Chondrocyte (in vitro differentiated cells): ENCODE measurements at places on chromosomes 6 and 20. TPM values are rescaled to one million over a fixed set of nuclear protein-coding genes. Genes with fewer than 3 reads are reported as not detected.

- no peak for DNase-seq
These were observed 43.9 kb downstream of the PLCB4 start for GRCh38 chr20:9112541-9113515.

- no peak for DNase-seq
These were observed 45.8 kb downstream of the DLGAP4 start for GRCh38 chr20:36351937-36352336.

DNA sequence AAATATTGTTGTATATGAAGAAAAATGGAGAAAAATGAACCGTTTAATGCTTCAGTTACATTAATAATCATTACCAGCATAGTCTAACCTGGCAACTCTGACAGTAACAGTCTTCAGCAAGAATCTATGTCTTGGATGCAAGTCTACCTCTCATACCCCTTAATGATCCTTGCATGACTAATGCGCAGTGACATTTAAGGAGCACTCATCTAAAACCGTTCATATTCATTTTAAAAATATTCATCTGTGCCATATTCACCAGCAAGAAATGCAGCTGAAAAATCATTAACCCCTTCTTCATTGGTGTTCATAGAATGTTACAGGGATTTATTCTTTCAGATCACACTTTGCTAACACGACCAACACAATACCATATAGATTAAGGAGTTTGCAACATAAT is 227.2 kb upstream of the ASCC3 start:
- DNase-seq = no peak

- DNase-seq = no peak
These were observed 122.9 kb downstream of the IRF4 start for GRCh38 chr6:514396-514978.

The MYCT1 gene
- total RNA-seq = not detected in 3 replicates

The ERVFRD-1 gene
- not detected in 3 replicates for total RNA-seq

DNA sequence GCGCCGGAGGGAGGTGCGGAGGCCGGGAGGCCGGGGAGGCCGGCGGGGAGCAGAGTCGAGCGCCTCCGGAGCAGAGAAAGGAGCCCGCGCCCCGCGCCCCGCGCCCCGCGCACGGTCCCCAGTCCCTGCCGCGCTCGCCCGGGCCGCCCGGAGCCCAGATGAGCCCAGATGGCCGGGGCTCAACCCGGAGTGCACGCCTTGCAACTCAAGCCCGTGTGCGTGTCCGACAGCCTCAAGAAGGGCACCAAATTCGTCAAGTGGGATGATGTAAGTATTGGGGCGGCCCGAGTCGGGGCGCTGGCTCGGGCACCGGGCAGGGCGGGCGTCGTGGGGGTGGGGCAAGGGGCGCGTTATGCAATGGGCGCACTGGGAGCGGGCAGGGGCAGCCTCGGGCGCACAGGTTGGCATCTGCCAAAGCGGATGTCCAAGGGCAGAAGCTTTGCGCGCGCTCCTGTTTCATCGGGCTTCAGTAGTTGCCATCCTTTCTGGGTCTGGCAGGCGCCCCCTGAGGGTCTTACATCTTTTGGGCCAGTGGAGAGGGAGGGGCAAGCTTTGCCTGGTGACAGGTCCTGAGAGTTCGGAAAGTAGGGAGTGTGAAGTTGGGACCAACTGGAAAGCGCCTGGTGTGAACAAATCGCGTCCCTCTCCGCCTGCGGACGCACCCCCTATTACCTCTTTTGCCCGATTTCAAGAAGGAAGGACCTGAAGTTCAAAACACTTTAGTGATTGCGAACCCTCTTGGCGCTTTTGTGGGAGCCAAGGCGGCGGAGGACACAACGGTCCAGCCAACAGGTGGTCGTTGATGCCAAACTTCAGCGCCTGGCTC is 631 bp downstream of the PLCB1 start:
- peak; percentile 90 for DNase-seq

The C20orf141 gene
- total RNA-seq = not detected in 3 replicates

DNA sequence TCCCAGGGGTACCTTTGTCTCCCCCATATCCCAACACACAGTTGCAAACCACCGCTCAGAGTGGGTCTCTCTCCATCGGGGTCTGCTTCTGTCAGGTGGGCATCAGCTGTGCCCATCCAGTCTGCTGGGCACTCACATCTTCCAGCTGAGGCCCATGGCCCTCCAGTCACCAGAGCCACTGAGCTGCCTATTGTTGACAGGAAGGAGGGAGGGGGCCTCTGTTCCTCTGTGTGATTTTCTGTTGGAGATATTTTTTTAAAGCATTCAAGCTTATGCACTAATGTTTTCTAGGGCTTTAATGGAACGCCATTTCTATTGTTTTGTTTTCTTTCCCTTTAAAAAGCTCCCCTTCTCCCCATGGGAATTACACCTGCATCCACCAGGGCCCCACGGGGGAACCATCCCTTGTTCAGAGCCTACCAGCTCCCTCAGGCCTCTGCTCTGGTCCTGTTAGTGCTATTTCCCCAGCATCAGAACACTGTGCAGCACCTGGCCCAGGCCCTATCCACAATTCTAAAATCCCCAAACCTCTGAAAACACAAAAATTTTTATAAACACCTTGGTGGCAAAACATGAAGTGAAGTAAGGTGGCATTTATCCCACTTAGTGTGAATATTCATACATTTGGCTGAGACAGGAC is 326.2 kb downstream of the CD83 start:
- DNase-seq = no peak

DNA sequence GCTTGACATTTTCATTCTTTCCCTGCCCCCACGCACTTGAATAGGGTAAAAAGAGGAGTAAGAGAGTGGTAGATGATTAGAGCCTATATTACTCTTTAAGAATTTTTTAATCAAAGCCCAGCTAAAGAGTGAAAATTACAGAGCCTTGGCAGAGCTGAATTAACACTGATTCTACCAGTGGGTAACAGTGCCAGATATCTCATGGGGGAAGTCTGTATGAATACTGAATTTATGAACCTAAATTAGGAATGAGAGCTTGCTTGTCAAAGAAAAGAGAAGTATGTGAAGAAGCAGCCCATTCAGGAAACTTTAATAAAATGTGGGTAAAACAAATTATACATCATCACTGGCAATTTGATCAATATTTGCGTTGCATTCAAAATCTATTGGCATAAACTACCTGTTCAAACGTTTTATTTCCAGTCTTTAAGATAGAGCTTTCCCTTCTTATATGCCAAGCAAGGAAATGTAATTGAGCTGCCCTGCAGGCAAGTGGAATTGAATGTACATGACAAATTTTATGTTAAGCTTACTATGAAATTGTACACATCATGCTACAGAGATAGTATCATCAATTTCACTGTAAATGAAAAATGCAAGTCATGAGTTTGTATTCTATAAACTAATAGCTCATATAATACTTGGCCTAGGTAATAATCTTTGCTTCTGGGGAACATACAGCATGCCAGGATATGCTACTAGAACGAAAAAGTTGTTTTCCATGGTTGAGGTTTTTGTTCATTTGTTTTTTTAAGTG is 14.5 kb downstream of the SOBP start:
- DNase-seq = no peak

The BFSP1 gene
- 9.6 to 14.4 TPM (median 11.7 TPM) in 3 replicates for total RNA-seq

The SCRT2 gene
- total RNA-seq = not detected in 3 replicates

GRCh38 chr6:166678426-166678825 is 51.4 kb upstream of the RPS6KA2 start:
- DNase-seq = no peak

The TRIM10 gene
- total RNA-seq = not detected in 3 replicates

DNA sequence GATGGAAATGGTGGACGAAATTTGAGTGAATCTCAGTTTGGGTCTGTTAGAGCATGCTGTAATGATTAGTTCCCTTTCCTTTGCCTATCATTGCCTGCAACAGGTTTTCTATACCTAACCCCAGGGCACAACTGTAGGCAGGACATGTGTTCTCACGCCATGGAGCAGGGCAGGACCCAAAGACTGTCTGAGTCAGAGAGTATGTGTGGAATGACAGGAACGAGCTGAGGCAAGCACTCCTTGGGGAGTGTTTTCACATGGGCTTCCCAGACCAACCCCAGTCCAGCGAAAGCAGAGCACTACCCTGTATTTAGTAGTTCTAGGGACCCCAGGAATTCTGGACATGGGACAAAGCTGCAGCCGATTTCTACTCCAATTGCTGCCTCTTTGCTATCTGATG is 234.2 kb downstream of the HACE1 start:
- DNase-seq = peak; percentile 78

GRCh38 chr6:89433252-89434149 is 549 bp downstream of the ANKRD6 start:
- no peak for DNase-seq

- DNase-seq = no peak
These were observed 187.0 kb upstream of the OPRM1 start for GRCh38 chr6:153852034-153852433.

DNA sequence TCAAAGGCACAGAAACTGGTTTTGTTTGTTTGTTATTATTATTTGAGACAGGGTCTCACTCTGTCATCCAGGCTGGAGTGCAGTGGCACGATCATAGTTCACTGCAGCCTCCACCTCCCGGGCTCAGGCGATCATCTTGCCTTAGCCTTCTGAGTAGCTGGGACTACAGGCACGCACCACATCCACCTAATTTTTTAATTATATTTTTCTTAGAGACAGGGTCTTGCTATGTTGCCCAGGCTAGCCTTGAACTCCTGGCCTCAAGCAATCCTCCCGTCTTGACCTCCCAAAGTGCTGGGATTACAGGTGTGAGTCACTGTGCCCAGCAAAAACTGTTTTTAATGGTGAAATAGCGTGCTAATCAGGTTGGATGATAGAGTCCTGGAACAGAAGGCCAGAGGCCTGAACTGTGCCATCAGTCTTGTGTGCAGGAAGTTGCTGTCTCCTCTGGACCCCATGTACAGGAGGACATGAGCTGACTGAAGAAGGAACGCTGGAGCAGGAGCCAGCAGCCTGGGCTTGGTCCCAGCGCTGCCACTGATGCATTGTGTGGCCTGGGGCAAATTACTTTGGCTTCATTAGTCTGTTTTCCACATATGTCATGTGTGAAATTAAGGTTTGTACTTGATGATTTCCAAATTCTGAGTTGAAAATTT is 4.9 kb downstream of the TM9SF4 start:
- no peak for DNase-seq

GRCh38 chr6:10901770-10902169 is 14.9 kb downstream of the SYCP2L start:
- DNase-seq = no peak

The CALHM4 gene
- total RNA-seq = not detected in 3 replicates

DNA sequence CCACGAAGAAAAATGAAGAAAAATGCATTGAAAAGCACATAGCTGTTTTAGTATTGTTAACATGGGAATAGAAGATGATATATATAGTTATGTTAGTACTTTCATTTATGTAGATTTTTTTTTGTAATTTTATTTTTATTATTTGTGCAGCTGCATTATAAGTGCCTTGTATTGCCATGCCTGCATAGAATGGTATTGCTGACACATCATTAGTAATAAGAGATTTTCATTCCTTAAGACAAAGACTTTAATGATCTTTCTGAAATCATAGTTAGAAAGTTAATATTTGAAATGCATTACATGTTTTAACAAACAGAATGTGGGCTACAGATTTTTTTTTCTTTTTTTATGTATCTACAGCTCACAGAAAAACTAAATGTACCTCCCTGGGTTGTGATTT is 506.5 kb downstream of the NKAIN2 start:
- no peak for DNase-seq

GRCh38 chr6:12528581-12529363 is 187.8 kb upstream of the PHACTR1 start:
- DNase-seq = no peak

DNA sequence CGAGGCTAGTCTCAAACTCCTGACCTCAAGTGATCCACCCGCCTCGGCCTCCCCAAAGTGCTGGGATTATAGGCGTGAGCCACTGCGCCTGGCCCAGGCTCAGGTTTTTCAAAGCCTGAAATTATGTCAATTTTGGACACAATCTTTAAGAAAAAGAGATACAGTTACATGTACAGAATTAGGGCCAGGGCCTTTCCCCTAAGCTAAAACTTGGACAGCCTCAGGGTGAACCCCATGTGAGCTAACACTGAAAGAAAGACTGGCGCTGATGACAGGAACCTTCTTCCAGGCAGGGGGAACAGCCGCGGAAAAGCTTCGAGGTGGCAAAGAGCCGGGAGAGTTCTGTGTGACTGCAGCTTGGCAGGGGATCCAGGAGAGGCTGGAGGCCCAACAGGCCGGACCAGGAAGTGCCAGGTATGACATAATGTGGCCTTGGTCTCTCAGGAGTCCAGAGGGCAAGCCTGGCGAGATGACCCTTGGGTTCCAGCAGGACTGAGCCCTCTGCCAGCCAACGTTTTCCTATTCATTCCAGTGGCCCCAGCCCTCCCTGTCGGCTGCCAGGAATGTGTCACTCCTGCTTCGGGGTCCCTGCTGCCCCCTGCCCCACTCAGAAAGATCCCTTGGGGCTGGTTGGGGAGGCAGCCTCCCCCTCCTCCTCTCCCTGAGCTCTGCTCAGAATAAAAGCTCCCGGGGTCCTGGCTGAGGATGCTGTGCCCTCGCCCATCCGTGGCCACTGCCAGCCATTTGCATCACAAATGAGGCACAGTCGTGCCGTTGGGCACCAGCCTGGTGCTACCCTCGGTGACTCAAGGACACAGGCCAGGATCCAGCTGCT is 37.3 kb downstream of the RBM38 start:
- DNase-seq = no peak

The MUC21 gene
- total RNA-seq = not detected in 3 replicates

- no peak for DNase-seq
These were observed 43.9 kb upstream of the CLIC5 start for GRCh38 chr6:46059608-46060007.

DNA sequence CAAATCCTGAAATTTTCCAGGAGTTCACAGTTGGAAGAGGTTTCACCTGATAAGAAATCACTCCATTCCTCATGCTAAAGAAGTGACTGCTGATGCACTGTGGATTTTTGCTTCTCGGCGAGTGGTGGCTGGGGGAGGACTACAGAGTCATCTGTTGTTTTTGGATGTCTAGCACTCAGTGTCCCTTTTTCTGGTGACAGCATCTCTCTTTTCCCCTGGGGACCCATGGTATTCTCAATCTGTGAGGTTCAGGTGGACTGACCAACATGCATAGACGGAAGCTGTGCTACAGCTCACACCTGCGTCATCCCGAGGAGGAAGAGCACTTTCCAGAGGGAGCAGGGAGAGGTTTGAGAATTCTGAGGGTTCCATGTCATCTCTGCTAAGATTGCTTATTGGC is 42.7 kb upstream of the ZNF831 start:
- no peak for DNase-seq

The LY6G6C gene
- 0.30 TPM in 1 of 3 replicates, not detected in the others for total RNA-seq

DNA sequence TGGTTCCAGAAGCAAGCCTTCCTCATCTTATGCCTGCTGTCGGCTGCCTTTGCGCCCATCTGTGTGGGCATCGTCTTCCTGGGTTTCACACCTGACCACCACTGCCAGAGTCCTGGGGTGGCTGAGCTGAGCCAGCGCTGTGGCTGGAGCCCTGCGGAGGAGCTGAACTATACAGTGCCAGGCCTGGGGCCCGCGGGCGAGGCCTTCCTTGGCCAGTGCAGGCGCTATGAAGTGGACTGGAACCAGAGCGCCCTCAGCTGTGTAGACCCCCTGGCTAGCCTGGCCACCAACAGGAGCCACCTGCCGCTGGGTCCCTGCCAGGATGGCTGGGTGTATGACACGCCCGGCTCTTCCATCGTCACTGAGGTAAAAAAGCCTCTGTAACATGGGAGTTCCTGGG is 366 bp downstream of the SLC22A1 start:
- DNase-seq = no peak
